ENCODE measurements at places on chromosomes 4 and X.

- no peak for DNase-seq
Observed at GRCh38 chr4:35867057-35867456, 377.3 kb downstream of the ARAP2 start.

- no peak for DNase-seq
Observed at GRCh38 chrX:38770152-38770551, 31.1 kb upstream of the MID1IP1 start.

GRCh38 chr4:32917586-32917985, 2197.4 kb downstream of the PCDH7 start:
- DNase-seq: no peak

- DNase-seq: no peak
Observed at GRCh38 chr4:32180086-32180485, 1459.9 kb downstream of the PCDH7 start.

DNA sequence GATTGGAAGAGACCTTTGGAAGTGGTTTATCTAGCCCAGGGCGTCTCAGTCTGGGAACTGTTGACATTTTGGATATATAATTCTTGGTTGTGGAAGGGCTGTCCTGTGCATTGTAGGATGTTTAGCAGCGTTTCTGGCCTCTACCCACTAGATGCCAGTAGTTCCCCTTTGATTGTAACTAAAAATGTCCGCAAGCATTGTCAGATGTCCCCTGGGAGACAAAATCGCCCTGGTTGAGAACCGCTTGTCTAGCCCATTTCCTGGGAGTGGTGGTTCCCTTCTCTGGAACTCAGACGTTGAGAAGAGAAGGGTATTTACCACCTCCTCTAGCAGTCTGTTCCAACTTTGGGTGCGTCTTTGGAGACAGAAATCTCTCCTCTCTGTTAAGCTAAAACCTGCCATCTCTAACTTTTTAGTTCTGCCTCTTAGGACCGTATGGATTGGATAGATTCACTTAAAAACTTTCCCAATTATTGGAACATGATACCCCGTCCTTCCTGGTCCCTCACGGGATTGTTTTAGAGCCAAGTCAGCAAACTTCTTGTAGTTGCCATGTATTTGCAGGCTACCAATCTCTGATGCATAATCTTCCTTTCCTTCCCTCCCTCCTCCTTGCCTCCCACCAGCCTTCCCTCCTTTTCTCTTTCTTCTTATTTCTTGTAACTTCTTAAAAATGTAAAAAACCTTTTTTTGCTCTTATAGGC, 13.9 kb downstream of the TMEM165 start:
- no peak for DNase-seq

GRCh38 chrX:38860106-38861013, 59.1 kb downstream of the MID1IP1 start:
- DNase-seq: no peak

DNA sequence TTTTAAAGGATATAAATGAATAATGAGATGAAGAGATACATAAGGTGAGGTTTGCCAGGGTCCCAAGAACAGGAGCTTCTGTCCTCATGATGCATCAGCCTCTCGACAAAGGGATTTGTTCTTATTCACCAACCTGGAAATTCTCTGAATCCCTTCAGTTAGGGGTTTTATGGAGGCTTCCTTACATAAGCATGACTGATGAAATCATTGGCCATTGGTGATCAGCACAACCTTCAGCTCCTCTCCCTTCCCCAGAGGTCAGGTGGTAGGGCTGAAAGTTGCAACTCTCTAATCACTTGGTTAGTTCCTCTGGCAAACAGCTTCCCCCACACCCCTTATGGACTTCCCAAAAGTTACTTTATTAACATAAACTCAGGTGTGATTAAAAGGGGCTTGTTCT, 222.0 kb downstream of the SPRY1 start:
- no peak for DNase-seq

DNA sequence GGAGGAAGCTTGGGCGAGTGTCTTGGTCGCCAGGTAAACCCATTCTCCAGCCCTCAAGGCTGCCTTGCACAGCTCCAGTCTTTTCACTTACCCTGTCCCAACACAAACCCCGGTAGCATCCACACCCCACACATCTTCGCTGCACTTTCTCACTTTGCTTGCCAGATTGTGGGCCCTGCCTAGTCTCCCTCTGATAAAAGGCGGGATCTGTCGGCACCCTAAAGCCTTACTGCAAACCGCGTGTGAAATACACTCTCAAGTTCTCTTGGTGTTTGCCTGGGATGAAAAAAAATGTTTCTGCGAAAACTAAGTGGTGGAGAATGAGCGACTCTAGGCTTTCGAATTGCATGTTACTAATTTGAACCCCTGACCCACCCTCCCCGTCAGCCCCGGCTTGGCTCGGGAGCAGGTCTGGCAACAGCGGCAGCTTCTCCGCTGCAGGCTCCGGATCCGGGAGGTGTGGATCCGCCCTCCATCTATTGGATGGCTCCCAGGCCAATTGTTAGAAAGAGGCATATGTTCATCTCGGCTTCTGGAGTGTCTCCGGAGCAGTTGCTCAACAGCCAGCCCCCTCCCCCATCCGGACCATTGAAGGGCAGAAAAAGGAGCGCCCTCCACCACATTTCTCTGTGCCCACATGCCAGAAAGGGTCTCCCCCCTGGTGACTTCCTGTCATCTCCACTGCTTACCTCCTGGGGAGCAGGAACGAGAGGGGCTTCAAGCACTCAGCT, 3.0 kb upstream of the CITED1 start:
- peak; percentile 72 for DNase-seq

DNA sequence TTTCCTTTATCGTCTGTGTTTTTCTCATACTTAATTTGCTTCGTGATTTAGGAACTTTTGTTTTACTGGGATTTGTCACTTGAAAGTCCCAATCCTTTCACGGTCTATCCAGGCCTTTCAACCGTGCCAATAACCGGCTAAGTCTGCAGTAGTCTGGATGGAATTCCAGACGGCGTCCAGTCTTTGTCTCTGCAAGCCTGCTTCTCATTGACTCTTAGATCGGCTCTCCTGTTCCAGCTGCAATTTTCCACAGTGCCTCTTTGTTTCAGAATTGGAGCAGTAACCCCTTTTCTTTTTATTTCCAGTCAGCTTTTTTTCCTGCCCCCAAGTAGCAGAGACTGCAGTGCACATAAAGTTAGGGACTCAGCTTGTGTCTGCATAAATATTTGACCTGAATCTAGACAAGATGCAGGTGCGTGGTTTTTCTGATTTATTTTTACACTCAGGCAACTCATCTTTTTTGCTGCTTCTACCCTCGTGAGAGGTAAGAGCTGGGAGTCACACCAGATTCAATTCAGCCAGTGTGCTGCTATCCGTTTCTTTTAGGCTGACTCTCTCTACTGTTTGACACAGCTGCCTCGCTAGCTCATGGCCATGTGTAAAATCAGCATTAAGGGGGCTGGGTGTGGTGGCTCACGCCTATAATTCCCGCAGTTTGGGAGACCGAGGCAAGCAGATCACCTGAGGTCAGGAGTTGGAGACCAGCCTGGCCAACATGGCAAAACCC, 37.4 kb upstream of the DHRSX start:
- no peak for DNase-seq

GRCh38 chr4:57156242-57156990, 46.2 kb upstream of the IGFBP7 start:
- DNase-seq: peak; percentile 86

DNA sequence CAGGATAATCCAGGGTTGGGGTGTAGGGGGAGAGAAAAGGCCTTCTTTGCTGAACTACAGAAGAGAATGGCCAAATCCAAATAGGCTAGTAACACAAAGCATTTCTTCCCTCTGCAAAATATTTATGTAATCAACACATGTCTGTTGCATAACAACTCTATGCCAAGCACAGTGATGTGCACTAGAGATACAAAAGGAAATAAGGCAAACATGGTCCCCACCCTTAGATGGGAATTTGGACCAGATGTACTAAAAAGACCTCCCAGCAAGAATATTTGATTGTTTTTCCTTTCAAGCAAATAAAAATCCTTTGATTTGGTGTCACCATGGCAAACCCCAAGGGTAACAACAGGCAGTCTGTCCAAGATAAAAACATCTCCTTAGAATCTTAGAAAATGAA, 177.6 kb upstream of the FGF13 start:
- DNase-seq: no peak

Data from epithelial cell of esophagus (primary cell).